Memory B cell (primary cell): ENCODE measurements at places on chromosomes 3 and 15.

DNA sequence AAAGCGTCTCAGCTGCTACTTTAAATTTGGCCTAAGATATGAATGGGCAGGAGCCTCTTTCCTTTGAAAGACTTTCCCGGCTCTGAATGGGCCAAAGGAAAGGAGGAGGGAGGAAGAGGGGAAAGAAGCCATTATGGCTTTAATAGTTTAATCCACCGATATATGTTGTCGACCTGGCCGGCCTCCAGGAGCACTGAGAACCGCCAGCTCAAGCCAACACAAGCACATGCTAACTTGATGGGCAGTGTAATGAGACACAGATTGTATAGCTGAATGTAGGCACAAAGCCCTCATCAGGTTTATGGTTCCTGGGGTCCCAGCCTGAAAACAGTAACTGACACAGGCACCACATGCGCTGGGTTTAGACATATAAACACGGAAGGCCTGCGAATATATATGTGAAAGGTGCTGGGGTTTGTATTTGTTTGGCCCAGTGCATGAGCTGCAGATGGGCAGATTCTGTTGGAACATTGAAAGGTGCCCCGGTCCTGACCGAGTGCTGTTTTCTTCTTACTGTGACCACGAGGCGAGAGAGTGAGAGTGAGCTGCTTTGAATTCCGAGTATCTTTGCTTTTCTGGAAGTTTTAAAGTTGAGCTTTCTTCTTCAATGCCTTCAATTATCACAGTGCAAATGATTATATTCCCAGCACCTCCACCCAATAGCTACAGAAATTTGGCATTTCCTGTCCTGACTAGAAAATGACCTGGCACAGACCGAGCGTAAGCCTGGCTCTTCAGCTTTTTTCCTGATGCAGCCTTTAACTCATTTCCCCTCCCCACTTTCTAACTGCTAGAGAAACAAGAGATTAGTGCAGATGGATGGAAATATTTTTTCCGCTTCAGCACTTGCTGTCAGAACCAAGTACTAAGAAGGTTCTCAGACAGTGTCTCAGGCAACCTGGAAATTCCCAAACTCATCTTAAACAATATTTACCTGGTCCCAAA, 267.3 kb downstream of the RORA start:
- no peak for DNase-seq
- no peaks in the 10 kb centered on the region for H3K4me1 ChIP-seq
- no peak overlapping the region for H3K27ac ChIP-seq
- peaks cover 10% of the 10 kb centered on the region for H3K27me3 ChIP-seq

DNA sequence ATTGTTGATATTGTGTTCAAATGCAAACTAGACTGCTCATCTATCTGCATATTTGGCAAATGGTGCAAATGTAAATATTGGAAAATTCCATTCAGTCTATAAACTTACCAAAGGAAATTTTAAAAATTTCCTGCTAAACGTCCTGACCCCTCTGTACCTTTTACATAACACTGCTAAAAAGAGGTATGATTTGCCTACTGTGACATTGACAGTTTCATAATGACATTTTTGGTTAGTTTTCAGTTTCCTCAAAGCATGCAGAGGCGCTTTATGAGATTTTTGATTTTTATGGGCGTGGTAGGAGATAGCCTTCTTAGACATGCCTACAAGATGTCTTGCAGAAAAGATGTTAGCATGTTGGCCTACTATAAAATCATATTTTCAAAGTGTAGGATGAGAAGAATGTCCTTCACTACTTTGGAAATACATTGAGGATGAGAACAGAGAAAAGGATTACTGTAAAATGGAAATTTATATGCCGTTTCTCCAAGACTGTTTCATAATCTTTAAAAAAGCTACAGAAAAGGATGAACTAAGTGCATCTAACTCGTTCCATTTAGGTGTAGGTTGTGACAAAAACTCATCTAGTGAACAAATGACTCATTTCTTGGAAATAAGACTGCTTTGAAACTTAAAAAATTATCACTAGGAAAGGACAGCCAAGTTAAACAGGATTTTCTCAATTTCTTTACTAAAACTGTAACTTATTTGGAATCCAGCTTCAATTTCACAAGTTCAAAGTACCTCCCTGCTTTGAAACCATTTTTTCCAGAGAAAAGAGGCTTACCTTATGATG, 14.5 kb upstream of the ISLR start:
- no peaks in the 10 kb centered on the region for H3K36me3 ChIP-seq
- DNase-seq: no peak
- no peak overlapping the region for H3K27ac ChIP-seq

- no peak for DNase-seq
- H3K27me3 ChIP-seq: no peaks in the 10 kb centered on the region
- no peak overlapping the region for H3K27ac ChIP-seq
- no peaks in the 10 kb centered on the region for H3K4me1 ChIP-seq
Observed at GRCh38 chr3:103873021-103873420, 1438.2 kb downstream of the ZPLD1 start.

GRCh38 chr3:66655671-66656070, 154.8 kb upstream of the LRIG1 start:
- H3K4me3 ChIP-seq: no peak overlapping the region
- no peaks in the 10 kb centered on the region for H3K36me3 ChIP-seq
- H3K27ac ChIP-seq: no peak overlapping the region
- DNase-seq: no peak
- H3K27me3 ChIP-seq: peaks cover 4% of the 10 kb centered on the region

DNA sequence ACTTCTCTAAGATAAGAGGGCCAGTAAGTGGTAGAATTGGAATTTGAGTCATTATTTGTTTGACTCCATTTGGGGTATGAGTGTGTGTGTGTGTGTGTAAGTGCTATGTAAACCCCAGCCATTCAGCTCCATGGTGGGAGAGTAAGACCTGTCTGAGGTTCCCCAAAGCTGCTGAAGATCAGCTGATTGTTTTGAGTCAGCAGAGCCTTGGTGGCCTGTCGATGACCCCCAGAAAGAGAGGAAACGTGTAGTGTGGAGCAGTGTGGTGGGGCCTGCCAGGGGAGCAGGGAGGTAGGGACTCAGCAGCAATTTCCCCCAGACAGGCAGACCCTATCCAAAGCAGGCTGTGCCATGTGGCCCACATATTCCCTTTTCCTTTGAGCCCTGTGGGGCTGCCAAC, 5.3 kb downstream of the DVL3 start:
- H3K4me3 ChIP-seq: no peak overlapping the region
- H3K27me3 ChIP-seq: no peaks in the 10 kb centered on the region

- H3K27ac ChIP-seq: no peak overlapping the region
- no peak overlapping the region for H3K4me3 ChIP-seq
- peaks cover 2% of the 10 kb centered on the region for H3K4me1 ChIP-seq
- no peaks in the 10 kb centered on the region for H3K36me3 ChIP-seq
- H3K27me3 ChIP-seq: peaks cover 11% of the 10 kb centered on the region
Observed at GRCh38 chr15:83205725-83206324, 1.8 kb downstream of the HDGFL3 start.

DNA sequence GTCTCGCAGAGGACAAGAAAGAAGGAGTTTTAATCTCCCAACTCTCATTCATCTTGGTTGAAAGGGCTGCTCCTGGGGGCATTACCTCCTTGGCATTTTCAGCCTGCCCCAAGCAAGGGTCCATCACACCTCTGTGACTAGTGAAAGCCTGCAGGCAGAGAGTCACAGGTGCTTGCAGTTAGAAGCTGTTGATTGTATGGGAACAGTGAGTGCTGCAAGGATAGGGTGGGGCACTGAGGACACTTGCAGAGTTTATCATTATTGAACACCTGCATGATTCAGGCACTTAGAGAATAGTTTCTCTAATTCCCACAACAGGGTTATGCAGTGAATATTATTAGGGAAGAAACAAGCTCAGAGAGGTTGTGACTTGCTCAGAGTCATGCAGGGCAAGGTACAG, 41.7 kb upstream of the IGF2BP2 start:
- peaks cover 3% of the 10 kb centered on the region for H3K27me3 ChIP-seq
- no peaks in the 10 kb centered on the region for H3K4me1 ChIP-seq
- H3K4me3 ChIP-seq: no peak overlapping the region
- no peaks in the 10 kb centered on the region for H3K36me3 ChIP-seq
- H3K27ac ChIP-seq: no peak overlapping the region

DNA sequence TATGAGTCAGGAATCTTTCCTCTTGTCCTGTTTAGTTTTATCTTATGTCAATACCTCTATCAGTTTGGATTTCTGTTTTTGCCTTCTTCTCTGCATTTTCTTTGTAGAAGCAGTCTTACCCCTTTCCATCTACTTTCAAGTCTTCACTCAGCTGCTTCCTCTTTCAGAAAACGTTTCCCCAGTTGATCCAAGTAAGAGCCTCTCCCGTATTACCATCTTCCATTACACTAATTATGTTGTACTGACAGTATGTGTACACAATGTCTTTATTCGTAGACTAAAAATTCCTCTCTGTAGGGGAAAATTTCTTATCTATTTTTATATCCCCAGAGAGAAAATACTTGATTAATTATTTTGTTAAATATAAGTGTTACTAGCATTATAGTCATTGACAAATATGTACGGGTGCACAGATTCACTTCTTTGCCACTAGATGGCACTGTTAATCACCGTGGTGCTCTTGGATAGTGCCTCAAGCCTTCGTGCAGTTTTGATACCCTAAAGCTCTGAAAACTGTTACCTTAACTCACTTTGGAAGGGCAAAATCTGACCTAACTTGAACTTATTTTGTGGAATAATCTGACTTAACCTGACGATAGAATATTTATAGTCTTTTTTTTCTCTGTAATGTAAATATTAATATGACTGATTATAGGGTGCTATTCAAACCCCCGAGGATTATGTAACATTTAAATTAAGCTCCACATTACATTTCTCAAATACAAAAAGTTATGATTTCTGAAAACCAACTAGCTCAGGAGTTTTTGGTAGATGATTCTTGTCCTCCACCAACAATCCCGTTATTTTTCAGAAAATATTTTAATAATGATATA, 74.2 kb upstream of the POU1F1 start:
- DNase-seq: no peak
- H3K27ac ChIP-seq: no peak overlapping the region
- no peaks in the 10 kb centered on the region for H3K36me3 ChIP-seq
- H3K4me3 ChIP-seq: no peak overlapping the region
- H3K27me3 ChIP-seq: peaks cover 1% of the 10 kb centered on the region
- no peaks in the 10 kb centered on the region for H3K4me1 ChIP-seq

DNA sequence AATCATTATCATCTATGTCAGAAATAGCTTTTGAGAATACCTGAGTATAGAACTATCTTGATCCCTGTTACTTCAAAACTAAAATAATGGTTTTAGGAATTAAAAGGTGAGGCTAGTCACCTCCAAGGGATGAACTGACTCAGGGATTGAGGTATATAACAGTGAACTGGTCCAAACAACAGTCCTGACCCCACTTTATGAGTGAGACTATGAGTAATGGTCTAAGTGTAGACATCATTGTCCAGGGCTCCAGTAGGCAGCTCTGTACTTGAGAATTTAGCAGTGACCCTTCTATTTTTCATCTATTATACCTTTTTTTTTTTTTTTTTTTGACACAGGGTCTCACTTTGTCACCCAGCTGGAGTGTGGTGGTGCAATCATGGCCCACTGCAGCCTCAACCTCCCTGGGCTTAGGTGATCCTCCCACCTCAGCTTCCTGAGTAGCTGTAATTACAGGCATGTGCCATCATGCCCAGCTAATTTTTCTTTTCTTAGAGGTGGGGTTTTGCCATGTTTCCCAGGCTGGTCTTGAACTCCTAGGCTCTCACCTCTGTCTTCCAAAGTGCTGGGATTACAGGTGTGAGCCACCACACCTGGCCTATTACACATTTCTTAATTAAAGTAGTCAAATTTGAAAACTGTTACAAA, 36.3 kb downstream of the MLH1 start:
- peaks cover 24% of the 10 kb centered on the region for H3K36me3 ChIP-seq
- H3K27ac ChIP-seq: no peak overlapping the region
- H3K4me1 ChIP-seq: peaks cover 7% of the 10 kb centered on the region
- DNase-seq: no peak

- peaks cover 10% of the 10 kb centered on the region for H3K27me3 ChIP-seq
- no peaks in the 10 kb centered on the region for H3K36me3 ChIP-seq
- DNase-seq: no peak
- H3K27ac ChIP-seq: no peak overlapping the region
- H3K4me1 ChIP-seq: no peaks in the 10 kb centered on the region
- H3K4me3 ChIP-seq: no peak overlapping the region
Observed at GRCh38 chr15:81419332-81419943, 45.4 kb upstream of the TMC3 start.

GRCh38 chr3:29484633-29485032, 203.8 kb downstream of the RBMS3 start:
- no peaks in the 10 kb centered on the region for H3K4me1 ChIP-seq
- H3K36me3 ChIP-seq: no peaks in the 10 kb centered on the region
- H3K4me3 ChIP-seq: no peak overlapping the region

DNA sequence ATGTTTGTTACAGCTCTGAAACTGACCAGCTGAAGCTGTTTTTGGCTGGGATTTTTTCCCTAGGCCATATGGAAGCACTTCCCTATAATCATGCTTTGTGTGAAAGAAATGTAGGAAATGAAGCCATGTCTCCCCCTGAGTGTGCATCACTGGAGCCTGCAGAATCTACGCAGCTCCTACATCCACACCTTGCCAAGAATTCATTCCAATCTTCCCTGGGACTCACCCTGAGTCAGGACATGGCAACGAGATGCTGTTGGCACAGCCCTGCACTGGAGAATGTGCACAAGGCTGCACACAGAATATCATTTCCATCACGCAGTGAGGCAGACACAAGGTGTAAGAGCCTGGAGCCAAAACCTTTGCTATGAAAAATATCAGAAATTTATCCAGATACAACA, 189.5 kb downstream of the ADAMTSL3 start:
- H3K4me1 ChIP-seq: no peaks in the 10 kb centered on the region
- H3K36me3 ChIP-seq: no peaks in the 10 kb centered on the region
- DNase-seq: no peak

DNA sequence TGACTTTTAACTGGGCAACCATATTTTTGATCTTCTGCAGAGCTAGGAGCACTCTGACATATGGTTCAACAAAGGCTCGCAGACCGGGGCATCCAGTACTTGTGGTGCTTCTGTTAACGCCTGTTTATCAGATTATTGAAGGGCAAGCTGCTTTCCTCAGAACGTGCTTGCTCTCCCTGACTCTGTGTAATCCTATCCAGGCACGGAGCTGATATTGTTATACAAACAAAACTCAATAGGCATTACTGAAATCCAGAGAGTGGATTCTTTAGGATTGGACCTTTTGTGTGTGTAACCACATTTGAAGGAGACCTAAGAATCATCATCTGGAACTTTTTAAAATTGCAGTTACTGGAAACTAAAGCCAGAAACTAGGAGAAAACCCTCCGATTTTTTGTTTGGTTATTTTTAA, 246.5 kb downstream of the PTPRG start:
- peaks cover 1% of the 10 kb centered on the region for H3K36me3 ChIP-seq
- H3K4me3 ChIP-seq: no peak overlapping the region
- DNase-seq: no peak
- peaks cover 1% of the 10 kb centered on the region for H3K27me3 ChIP-seq

- no peak overlapping the region for H3K27ac ChIP-seq
- H3K36me3 ChIP-seq: no peaks in the 10 kb centered on the region
- no peaks in the 10 kb centered on the region for H3K4me1 ChIP-seq
- no peak for DNase-seq
- peaks cover 2% of the 10 kb centered on the region for H3K27me3 ChIP-seq
Observed at GRCh38 chr15:61186905-61187741, 42.0 kb downstream of the RORA start.

DNA sequence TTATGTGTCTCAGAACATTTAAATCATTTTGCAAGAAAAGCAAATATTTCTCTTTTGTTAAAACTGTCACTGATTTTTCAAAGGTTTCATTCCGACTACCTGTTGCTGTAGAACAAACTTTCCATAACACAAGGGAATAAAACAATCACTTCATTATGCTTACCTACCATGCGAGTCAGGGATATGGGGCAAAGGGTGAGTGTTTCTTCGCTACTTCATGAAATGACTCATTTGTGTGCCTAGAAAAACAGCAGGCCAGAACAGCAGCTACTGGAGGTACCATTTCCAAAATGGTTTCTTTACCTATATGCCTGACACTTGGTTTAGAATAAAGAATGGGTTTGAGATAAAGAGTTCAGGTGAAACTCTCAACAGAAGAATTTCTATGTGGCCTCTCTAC, 712.5 kb downstream of the PLOD2 start:
- H3K4me1 ChIP-seq: no peaks in the 10 kb centered on the region
- H3K27ac ChIP-seq: no peak overlapping the region
- no peak overlapping the region for H3K4me3 ChIP-seq
- DNase-seq: no peak
